Muscle of leg (tissue), 16 donors: ENCODE measurements at places on chromosomes 13 and 19.

DNA sequence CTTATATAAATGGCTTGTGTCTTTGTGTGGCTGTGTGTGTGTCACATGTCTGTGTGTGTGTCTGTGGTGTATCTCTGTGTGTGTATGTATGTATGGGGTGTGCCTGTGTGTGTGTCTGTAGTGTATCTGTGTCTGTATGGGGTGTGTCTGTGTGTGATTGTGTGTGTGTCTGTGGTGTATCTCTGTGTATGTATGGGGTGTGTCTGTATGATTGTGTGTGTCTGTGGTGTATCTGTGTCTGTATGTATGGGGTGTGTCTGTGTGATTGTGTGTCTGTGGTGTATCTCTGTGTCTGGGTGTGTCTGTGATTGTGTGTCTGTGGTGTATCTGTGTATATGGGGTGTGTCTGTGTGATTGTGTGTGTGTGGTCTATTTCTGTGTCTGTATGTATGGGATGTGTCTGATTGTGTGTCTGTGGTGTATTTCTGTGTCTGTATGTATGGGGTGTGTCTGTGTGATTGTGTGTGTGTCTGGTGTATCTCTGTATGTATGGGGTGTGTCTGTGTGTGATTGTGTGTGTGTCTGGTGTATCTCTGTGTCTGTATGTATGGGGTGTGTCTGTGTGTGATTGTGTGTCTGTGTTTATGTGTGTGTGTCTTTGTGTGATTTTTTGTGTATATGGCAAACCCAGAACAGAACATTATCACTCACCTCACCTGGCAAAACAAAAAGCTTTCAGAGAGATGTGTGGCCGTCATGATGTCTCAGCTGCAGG lies 56.1 kb upstream of the MCF2L start:
- no peak for DNase-seq

DNA sequence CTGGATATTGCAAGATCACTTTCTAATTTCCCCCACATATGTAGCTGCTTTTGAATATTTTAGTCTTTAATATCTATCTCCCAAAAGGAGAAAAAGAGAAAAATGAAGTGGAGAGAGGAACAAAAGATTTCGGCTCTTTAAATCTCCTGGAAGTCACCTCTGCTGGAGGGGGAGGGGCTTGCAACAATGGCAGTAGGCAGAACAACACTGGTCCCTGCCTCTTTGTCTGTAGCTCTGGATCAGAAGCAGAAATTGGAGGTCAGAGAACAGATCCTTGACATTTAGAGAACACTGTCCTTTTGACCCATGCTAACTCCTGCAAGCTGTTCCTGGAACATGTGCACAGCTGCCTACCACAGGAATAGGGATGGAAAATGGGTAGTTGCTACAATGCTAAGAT lies 86.7 kb upstream of the GPR12 start:
- DNase-seq, result no peak

DNA sequence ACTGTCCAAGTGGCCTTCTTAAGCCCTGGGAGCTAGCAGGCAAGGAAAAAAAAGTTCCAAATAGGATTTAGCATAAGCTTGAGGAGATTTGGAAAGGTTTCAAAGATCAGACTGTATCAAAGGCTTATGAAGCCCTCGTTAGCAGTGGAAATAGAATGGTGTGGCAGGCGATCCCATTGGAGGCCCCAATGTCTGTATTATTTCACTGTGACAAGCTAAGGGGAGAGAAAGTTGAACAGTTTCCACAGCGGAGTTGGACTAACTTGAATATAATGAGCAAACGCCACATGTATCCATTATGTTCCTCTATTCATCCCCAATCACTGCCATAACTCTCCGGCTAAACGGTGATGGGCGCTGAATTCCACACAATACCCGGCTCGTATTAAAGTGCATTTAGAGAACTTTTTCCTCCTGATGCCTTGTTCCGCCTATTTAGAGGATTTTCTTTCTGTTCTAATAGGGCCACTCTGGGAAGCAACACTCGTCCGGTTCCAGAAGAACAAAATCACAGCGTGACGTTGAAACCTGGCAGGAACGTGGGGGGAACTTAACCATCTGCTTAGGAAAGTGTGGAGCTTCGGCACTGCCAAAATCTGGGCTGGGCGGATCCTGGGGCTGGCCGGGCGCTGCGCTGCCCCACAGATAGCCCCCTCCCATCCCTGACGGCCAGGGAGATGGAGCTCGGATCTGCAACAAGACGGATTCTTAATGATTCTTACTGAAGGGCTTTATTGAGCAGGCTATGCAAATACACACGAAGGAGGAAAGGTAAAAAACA lies 1.0 kb upstream of the PCDH8 start:
- DNase-seq, result peak; percentile 44

DNA sequence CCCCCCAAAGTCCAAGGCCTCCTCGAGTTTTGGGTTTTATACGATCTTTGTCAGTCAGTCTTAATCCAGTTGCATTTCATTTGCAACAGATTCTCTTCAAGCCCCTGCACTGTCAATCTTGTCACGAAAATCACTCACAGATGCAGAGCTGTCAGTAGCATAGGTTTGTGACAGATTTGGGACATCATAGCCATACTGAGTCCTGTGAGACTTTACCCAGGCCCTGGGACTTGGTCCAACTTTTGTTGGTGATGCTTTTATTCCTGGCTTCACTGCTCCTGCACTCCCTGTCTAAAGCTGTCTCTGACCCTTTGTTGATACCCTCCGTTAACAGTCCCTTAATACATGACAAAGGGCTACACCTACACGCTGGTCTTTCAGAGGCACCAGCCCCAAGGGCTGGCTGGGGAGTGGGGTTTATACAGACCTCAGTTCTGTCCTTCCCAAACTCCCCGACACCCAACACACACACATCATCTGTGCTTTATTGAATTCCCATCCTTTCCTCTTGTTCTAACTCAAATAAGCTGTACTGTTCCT lies 36.0 kb downstream of the PABPC3 start:
- no peak for DNase-seq

GRCh38 chr13:20513466-20513995 lies 12.1 kb downstream of the CRYL1 start:
- DNase-seq, result peak; percentile 83

GRCh38 chr19:34375598-34375997 lies 10.6 kb downstream of the GPI start:
- no peak for DNase-seq

- DNase-seq, result peak; percentile 83
Measured at GRCh38 chr13:67148161-67148571, 82.0 kb downstream of the PCDH9 start.

- no peak for DNase-seq
Measured at GRCh38 chr19:4316956-4317355, 12.6 kb downstream of the FSD1 start.

DNA sequence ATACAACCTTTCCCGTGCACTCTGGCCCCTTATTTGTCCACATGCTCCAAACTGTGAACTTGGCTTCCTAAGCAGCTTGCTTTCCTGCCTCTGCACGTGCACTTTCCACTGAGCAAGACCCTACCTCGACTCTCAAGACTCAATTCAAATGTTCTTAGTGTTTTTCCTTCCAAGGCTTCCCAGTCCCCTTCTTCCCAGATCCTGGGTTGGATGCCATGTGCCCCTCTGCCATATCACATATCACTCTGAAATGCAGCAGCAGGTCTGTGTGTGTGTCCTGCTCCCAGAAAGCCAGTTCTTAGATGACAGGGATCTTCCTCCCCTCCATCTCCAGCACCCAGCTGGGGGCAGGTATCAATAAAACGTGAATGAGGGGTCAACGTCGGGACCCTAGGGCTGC lies 3.0 kb downstream of the ZNF557 start:
- DNase-seq, result no peak

- DNase-seq, result no peak
Measured at GRCh38 chr19:45752639-45753038, 16.4 kb downstream of the SIX5 start.

DNA sequence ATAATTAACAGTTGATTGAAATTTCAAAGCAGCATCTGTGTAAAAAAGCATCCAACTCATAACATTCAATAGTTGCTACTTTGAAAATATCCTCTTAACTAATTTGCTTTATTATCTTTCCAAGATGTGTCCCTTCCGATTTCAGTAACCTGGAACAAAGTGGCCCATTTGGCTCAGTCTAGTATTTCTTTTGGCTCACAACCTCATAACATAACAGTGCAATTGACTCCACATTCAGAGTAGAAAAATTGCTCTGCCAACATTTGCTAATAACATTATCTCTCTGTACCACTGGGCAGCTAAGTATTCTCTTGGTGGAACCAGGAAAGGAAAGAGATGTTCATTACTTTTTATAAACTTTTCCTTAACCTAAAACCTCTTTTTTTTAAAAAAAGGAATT lies 571.1 kb upstream of the ARGLU1 start:
- peak; percentile 71 for DNase-seq

DNA sequence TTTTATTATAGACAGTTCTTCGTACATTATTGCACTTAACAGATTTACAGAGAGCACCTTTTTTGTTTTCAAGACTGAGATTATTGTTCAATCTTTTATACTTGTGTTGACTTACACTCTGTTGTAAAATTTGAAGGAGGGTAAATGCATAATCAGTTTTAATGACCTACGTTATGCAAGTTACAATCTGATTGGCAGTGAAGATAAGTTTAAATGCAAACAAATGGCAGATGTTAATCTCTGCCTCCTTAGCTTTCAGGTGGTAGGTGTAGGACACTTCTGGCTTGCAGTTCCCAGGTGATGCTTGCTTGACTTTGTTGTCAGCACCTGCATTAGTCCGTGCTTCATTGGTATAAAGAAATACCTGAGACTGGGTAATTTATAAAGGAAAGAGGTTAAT lies 424.9 kb downstream of the FGF9 start:
- no peak for DNase-seq

GRCh38 chr13:26628706-26629105 lies 71.2 kb downstream of the WASF3 start:
- DNase-seq, result no peak

GRCh38 chr13:72141855-72142519 lies 275.0 kb upstream of the DACH1 start:
- peak; percentile 78 for DNase-seq

- no peak for DNase-seq
Measured at GRCh38 chr13:38850868-38851626, 139.6 kb downstream of the STOML3 start.

DNA sequence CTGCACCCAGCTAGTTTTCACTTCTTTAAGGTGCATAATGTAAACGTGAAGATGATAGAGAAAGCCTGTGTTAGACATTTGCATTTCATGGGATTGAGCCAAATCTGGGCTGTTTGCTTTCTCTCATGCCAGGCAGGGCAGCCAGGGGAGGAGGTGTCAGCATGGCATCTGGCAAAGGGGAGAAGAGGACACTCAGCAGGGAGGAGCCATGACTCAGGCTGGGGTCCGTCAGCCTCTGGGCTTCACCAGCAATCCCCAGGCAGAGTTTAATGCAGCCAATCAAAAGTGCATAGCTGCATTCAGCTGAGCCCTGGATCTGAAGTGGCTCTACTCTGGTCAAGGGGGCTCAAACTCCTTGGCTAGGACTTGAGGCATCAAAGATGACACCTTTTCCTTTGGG lies 23.5 kb downstream of the EBPL start:
- DNase-seq, result no peak

- DNase-seq, result no peak
Measured at GRCh38 chr13:106505295-106505694, 30.2 kb downstream of the EFNB2 start.

DNA sequence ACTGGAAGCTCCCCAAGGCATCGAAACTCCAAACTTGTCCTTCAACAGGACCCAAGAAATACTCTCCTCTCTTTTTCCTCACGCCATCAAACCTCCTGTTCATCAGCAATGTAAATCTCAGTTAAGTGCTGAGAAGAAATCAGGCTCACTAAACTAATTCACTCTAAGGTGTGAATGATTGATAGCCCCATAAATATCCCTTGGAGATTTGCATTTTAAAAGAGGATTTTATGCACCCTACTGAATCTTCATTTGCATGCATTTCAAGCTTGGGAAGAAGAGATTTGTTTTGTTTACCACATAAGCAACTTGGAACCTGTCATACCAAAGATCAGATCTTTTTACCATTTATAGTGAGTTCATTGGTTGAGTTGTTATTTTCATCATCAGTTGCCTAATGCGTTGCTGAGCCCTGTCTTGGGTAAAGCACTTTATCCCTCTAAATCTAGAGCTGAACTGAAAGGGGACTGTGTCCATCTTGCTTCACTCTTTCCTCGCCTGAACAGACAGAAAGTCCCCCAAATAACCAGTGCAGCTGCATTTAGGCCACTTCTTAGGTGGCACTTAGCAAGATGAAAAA lies 40.2 kb upstream of the GSX1 start:
- DNase-seq, result no peak

DNA sequence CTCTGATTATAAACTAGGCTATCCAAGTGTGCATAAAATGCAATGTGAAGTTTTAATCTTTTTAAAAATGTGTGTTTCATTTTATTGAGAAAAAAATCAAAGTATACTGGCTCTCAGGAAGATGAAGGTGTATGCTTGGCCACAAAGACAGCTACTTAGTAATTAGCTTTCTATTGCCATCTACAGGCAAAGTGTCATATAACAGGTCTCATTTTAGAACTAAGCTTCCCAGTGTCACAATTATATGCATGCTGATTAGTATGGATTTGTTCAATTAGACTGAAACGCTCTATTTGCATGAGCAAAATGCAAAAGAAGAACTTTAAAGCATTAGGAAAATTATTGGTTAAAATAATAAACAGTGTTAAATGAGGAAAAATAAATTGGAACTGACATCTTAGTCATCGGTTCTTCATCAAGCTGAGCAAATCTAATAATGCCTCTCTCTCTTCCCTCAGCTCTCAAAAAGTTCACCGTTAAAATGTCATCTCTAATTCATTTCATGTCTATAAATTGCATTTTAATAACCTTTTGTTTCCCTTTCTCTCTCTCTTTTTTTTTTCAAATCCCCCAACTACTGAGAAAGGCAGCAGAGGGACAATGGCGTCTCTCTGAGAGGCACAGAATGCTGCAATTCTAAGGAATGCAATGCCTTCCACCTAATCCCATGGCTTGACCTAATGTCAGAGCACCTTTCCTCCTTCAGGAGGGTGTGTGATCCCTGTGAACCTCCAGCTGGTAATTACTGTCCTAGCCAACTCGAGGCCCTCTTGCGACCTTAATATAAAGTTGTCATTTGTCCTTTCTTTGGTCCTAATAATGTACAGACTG lies 313.1 kb upstream of the MAB21L1 start:
- DNase-seq, result peak; percentile 81

GRCh38 chr13:34257966-34258365 lies 440.0 kb downstream of the RFC3 start:
- peak; percentile 80 for DNase-seq

- no peak for DNase-seq
Measured at GRCh38 chr19:11164296-11164695, 8.7 kb upstream of the SPC24 start.

GRCh38 chr19:38142176-38143035 lies 81.6 kb downstream of the DPF1 start:
- peak; percentile 71 for DNase-seq

DNA sequence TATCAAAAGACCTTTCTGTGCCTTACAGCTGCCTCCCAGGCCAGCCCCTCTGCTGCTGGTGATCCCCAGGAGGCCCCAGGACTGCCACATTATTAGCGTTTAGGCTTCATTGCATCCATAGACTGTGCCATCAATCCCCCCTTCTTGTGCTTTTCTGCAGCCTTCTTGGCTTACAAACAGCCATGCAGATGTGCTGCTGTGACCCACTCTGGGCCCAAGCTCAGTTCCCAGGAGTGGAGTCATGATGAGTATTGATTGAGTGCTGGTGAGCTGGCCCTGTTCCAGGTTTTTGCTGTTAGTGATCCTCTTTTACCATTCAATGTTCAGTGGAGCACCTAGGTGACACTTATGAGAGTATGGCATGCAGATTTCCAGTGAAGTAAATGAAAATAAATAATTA lies 59.9 kb upstream of the SLAIN1 start:
- DNase-seq, result no peak

GRCh38 chr13:35771898-35772297 lies 295.4 kb upstream of the MAB21L1 start:
- no peak for DNase-seq

- no peak for DNase-seq
Measured at GRCh38 chr19:44737238-44738071, 11.1 kb upstream of the BCL3 start.
